Lower lobe of right lung (tissue), 2 donors: ENCODE measurements at places on chromosomes 13 and 19. TPM values are rescaled to one million over a fixed set of nuclear protein-coding genes. Genes with fewer than 3 reads are reported as not detected.

VWA8 gene
- total RNA-seq, result 18.2 TPM

DNA sequence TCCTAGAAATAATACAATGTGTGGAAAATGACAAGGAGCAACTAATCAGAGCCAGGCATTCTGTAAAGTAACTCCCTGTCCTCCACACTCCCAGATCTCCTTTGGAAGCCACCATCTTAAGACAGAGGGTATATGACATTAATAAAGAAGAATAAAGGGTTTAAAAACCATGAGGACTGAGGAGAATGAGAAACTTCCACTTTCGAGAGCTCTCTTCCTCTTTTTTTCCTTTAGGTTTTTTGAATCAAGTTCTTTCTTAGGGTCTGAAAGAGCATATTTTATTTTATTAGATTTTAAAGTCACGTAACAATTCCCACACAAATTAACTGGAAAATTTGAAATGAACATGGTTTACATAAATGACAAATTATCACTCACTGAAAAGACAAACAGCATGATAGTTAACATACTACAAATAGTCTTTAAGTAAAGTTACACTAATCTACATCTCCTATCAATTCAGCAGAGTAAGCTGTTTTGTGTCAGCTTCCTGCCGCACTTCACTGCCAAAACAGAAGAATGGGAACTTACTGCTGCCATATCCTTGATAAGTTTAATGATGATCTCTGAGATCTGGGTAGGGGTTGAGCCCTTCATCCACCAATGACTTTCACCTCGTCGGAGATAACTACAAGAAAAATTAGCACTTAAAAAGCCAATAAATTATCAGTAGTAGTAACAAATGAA lies 38.6 kb upstream of the FBXL3 start:
- no peak for DNase-seq

- peak; percentile 70 for DNase-seq
These were observed at the start of gene ZSCAN1 for GRCh38 chr19:58033741-58034476. Gene ZSCAN1, plus strand, starts transcription at chr19:58034025. Its CDS starts 3,812 bp downstream, at chr19:58037837.

STOML3 gene
- 2.7 TPM for total RNA-seq

DNA sequence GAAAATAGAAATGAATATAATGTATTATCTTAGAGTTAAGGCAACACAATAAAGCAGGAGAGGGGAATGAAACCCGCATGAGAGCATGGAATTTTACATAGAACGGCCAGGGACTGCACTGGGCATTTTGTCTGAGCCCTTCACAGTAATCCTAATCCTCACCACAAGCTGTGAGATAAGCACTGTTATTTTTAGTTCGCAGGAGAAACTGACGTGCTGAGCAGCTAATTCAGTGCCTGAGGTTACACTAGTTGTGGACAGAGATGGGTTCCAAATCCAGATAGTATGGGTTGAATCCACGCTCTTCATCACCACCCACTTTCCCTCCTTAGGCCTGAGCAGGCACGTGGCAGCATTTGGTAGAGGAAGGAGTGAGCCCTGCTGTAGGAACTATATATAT lies 24.8 kb upstream of the ZNF527 start:
- no peak for DNase-seq

CAPS gene
- total RNA-seq, result 76.7 TPM

PAN3 gene
- total RNA-seq, result 36.2 TPM

GRCh38 chr19:34577531-34578101 lies 96.1 kb downstream of the WTIP start:
- no peak for DNase-seq

GRCh38 chr19:38739440-38740256 lies 4.6 kb downstream of the CAPN12 start:
- DNase-seq, result peak; percentile 45

DNA sequence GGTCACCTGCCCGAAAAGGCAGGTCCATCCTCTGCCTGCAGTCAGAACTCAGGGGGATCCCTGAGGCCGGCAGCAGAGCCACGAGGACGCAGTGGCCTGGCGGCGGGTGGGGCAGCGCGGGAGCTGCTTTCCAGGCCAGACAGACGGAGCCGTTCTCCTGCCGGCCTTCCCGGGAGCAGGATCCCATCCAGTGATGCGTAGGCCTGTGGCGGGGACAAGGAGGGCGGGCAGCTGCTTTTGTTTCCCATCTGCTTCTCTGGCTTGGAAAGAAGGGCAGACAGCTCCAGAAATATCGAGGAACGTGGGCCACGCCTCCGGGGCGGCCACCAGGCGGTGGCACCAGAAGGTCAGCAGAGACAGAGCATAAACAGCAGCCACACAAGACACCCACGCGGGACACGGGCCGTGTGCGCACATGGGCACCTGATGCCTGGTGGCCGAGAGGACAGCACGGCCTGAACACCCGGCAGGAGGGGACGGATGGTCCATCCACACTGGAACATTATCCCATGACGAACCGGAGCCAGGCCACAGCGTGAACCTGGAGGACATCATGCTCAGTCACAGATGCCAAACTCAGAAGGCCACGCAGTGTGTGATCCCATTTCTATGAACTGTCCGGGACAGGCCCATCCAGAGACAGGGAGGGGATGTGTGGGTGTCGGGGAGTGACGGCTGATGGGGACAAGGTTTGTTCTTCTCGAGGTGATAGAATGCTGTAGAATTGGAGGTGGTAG lies 13.9 kb upstream of the MKNK2 start:
- no peak for DNase-seq

NTN5 gene
- total RNA-seq, result 0.24 TPM

DNA sequence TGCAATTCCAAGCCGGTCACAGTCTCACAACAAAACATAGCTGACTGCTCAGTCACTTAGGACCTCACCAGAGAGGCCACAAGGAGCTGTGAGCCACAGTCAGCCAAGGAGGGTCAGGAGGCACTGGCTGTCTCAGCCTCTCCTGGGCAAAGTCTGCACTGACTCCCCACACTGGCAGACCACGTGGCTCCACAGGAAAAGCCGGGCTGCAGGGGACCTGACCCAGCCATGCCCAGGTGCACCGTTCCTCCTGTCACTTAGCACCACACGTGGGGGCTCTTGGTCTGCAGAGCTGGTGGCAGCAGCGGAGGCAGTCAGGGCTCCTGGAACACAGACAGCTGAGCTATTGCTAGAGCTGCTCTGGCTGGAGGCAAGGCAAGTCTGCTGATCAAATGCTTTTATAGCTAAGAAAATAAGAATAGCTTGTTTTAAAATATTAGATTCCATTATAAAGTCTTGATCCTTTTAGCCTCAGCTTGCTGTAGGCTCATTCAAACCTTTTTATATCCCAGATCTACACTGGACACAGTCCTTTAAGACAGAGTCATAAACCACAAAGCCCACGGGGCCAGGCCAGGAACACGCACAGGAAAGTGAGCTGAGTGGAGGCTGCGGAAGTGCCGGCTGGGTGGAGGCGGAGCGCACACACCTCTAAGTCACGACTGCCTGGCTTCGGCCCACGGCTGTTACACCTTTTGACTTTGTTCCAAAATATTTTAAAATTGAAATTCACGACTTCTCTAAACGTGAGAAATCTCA lies 744.1 kb downstream of the UQCRFS1 start:
- peak; percentile 56 for DNase-seq

DNA sequence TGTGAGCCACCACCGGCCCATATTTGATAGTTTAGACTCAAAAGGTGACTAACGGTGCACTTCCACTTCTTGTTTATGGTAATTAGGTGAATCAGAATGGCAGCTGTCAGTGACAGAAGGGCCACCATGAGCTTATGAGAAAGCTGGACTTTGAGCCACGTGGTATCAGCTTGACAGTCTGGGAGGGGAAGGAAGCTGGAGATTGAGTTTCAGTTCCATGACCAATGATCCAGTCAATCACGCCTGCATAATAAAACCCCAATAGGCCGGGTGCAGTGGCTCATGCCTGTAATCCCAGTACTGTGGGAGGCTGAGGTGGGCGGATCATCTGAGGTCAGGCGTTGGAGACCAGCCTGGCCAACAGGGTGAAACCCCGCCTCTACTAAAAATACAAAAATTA lies 8.2 kb downstream of the EID2B start:
- DNase-seq, result no peak

- DNase-seq, result no peak
These were observed 14.3 kb downstream of the OLFM4 start for GRCh38 chr13:53042877-53043276.

CYP2B6 gene
- 1.9 TPM for total RNA-seq

KRTDAP gene
- total RNA-seq, result 0.89 TPM

GRCh38 chr13:37357548-37357947 lies 241.0 kb downstream of the POSTN start:
- DNase-seq, result no peak

GRCh38 chr19:51311351-51312257 lies at the start of gene IGLON5:
Gene IGLON5, plus strand, starts transcription at chr19:51311644. Its CDS starts 204 bp downstream, at chr19:51311848.
- no peak for DNase-seq

DNA sequence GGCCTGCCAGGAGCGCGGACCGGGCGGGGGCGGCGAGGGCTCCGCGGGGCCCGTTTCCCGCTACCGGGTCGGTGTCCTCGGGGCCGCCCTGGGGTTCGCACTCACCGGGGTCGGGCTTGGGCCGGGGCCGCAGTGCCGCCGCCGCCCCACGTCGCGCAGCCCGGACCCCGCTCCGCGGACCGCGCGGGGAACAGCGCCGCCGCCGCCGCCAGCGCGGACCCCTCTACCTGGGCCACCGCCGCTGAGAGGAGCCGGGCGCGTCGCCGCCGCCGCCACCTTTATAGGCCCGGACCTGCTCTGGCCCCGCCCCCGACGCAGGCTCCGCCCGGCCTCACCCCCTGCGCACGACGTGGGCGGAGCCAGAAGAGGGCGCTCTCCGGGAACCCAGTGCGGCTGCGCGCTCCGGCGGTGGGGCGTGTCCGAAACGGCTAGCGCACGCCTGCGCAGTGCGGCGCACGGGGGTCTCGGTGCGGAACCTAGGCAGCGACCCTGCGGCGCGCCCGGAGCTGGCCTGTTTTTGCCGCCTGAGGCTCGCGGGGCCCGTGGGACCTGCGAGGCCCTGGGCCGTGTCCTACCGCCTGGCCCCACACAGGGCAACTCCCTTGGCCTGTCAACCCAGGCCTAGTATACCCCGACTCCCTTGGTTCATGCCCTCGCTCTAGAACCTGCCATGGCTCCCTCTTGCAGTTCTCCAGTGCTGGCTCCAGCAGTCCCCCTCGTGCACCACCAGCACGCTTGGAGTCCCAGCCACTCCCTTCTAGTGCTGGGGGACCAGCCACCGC lies at the start of gene MKNK2:
Gene MKNK2 (minus strand): TSS at position 254 of the 782 bp plus-strand sequence. CDS start 393 bp downstream, outside the sequence.
- peak; percentile 94 for DNase-seq

SIGLEC7 gene
- 10.0 TPM for total RNA-seq

TEX26 gene
- 0.27 TPM for total RNA-seq

DNA sequence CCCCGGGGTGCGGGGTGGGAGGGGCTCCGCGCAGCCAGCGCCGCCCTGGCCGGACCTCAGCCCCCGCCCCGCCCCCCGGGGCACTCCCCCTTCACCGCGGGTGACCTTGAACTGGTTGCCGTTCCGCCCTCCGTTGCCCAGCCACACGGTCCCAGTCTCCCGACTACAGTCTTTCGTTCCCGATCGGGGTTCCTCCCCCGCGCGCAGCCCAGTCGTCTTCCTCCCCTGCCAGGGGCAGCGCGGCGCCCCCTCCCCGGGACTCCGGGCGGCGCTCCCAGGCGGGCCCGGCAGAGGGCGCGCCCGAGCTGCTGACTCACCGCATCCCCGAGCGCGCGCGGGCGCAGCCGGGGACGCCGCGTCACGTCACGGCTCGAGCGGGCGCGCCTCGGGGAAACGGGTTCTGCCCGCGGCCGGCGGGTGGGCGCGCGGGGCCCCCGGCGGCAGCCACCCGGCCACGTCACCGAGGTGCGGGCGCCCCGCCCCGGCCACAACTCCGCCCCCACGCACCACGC lies 459 bp downstream of the MIDN start:
- peak; percentile 87 for DNase-seq

GRCh38 chr19:840519-841206 lies at the start of gene PRTN3:
Gene PRTN3, plus strand, starts transcription at chr19:840999. Its CDS starts 10 bp downstream, at chr19:841009.
- peak; percentile 69 for DNase-seq

GRCh38 chr19:45063851-45064801 lies 12.2 kb downstream of the ZNF296 start:
- DNase-seq, result no peak

DNA sequence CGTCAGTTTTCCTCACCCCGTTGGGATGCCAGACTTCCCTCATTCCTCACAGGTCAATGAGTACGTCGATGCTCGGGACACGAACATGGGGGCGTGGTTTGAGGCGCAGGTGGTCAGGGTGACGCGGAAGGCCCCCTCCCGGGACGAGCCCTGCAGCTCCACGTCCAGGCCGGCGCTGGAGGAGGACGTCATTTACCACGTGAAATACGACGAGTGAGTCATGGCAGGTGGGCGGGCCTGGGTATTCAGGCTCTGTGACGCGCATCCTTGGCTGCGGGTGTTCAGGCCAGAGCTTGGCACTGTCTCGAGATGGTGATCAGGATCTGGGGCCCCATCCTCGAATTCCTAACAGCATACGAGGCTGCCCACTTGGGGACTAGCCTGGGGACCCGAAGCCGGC lies 21.4 kb downstream of the UHRF1 start:
- DNase-seq, result no peak

TGFBR3L gene
- 2.1 TPM for total RNA-seq

- DNase-seq, result no peak
These were observed 11.2 kb downstream of the BCAT2 start for GRCh38 chr19:48799358-48800300.

GRCh38 chr13:80312967-80313366 lies 28.0 kb downstream of the SPRY2 start:
- DNase-seq, result no peak

- peak; percentile 84 for DNase-seq
These were observed 23.9 kb upstream of the ZBTB7A start for GRCh38 chr19:4090356-4091220.

GRCh38 chr13:74444161-74444571 lies 310.0 kb upstream of the KLF12 start:
- DNase-seq, result no peak

- DNase-seq, result no peak
These were observed 264.0 kb downstream of the KLF12 start for GRCh38 chr13:73870036-73870741.

DNA sequence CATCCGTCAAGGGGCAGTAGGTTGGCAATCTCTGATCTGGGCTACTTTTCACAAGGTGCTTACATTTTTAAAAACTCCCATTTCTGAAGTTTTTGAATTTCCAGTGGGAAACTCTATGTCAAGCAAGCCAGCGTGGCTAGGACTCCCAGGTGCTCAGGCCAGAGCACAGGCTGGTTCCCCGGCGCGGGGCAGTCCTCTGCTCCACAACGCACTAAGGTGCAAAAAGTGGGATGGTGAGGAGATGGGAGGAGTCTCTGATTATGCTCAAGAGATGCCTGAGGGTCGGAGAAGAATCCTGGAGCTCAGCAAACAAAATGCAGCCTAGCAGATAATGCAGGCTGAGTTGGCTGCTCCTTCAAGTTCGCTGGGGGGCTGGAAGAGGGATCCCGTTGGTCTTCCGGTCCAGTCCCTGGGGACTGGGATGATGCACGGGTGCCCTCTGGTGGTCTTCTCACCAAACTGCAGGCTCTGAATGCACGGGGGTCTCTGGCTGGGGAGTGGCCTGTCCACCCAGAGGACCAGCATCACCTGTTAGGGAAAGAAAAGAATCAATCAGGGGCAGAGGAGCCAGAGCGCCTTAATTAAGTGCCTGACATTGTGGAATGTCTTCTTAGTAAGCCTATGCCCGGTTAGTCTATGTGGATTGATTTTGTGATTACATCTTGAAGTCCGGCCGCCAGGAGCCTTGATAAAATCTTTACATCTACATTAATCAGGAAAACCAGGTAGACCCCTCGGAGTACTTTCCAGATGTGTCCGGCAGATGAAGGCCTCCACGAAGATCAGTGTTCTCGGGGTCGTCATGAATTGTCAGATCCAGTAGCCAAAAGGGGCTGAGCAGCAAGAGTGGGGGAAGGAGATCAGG lies 244.4 kb upstream of the MAB21L1 start:
- peak; percentile 52 for DNase-seq
